Activated CD8-positive, alpha-beta T cell treated with anti-CD3 and anti-CD28 coated beads for 36 hours (primary cell): ENCODE measurements at places on chromosomes 12 and 14.

DNA sequence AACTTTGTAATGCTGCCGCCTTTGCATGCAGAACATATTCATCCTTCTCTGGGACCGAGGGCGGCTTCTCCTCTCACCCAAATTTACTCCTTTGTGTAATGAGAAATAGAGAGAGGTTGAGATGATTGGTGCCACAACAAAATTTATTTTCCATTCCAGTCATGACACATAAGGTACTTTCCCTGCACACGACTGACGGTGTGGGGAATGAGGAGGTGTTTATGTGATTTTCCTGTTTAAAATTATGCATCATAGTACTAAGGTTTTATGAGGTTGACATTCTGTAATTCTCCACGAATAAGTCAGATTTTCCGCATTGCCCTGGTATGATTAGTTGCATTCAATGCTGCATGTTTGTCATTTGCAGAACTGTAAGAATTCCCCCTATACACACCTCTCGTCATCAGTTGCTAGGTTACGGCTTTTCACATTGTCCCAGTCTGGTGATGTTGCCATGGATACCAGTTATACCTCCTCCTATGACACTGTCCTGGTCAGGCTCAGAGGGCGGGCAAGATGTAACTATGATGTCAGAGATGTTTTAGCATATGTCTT is 23.1 kb downstream of the BICDL1 start:
- DNase-seq: peak; percentile 92

DNA sequence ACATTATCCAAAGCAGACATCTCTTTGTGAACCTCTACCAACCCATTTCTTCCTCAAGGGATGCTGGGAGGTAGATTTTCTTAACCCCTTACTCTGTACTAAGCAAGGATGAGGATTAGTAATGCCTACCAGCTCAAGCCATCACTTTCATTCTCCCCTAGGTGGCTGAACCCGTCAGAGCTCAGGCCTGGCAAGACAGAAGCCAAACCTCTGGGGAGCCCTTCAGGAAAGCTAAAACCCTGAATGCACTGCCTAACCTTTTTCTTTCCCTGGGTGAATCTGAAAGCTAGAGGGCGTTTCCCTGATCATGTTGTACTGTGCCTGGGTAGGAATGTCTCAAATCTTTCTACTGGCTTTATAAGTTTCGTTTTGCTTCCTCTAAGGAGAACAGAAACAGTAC is 617.3 kb downstream of the RPL10L start:
- no peak for DNase-seq

DNA sequence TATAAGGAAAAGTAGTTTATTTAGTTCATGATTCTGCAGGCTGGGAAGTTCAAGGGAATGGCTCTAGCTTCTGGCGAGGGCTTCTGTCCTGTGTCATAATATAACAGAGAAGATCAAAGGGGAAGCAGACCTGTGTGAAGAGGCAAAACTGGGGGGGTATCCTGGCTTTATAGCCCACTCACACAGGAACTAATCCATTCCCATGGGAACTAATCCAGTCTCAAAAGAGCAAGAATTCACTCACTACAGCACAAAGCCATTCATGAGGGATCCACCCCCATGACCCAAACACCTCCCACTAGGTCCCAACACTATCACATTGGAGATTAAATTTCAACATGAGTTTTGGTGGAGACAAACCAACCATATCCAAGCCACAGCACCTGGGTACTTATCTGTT is 6.9 kb downstream of the ALDH6A1 start:
- DNase-seq: no peak

GRCh38 chr12:4700621-4701026 is 19.6 kb upstream of the GALNT8 start:
- no peak for DNase-seq

DNA sequence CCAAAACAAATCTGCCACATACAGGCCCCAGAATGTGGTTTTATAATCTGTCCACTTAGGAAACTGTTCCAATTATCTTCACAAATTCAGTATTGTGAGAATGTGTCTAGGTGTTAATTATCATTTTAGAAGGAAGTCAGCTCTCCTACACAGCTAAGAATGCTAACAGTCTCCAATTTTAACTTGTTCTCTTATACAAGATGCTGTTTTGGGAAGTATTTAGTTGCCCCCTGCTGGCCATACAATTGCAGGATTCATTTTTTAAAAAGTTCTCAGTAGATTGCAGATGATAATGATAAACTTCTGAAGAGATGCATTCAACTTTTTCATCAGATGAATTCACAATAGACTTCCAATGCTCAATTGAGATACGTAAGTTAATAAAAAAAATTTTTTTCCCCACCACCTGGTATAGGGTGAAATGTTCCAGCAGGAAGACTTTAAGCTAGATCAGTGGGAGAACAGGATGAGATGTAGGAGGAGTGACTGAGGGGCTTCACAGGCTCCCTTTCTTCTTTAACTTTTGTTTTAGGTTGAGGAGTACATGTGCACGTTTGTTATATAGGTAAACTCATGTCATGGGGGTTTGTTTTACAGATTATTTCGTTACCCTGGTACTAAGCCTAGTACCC is 27.3 kb upstream of the OSBPL8 start:
- peak; percentile 65 for DNase-seq

DNA sequence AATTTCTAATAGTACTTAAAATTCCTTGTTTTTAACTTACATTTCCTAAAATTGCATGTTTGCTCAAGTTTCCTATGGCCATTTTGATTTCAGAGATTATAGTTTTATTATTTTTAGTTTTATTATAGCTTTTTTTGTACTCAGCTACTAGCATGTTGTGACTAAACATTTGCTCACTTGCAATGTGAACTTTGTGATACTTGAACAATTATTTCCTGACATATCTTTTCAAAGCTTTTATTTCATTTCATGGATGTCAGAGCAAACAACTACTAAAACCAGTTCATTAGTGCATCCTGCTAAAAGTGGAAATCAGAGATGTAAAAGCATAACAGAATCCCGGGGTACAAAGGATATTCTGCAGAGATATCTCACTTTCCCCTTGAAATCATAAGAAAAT is 33.6 kb upstream of the PCNX4 start:
- no peak for DNase-seq

GRCh38 chr14:64060648-64061096 is 207.9 kb downstream of the SYNE2 start:
- peak; percentile 31 for DNase-seq

- DNase-seq: no peak
These were observed 3.2 kb downstream of the TMEM19 start for GRCh38 chr12:71688961-71689570.

DNA sequence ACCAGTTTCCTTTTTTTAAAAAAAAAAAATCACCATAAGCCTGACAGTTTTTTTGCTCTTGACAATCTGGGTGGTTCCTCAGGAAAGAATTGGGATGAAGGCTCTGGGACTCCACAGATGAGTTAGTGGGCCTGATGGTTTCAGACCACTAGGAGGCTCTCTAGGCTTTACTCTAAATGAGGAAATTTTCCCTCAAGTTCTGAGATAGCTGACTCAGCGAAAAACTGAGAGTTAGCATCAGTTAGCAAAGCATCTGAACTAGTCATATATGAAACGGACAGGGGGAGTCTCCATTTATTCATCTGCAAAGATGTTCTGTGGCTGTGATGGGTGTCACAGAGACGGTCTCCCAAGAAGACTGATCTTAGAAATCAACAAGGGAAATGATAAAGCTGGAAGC is 314.3 kb upstream of the OR4E1 start:
- peak; percentile 38 for DNase-seq

DNA sequence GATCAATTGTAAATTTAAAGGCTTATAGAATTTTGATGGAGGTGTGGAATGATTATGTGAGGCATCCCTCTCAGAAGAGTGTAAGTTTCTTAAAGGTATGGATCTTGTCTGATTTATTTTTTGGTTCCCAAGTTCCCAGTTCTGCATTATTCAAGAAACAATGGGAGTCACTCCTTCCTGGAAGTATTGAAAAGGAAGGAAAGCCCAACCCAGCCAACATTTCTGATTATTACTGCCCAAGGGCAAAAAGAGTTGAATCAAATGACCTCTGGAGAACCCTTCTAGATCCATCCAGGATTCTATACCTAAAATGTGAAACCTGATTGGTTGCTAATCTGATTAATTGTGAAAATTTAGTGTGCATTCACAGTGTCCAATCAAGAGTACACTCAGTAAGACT is 166.2 kb downstream of the ANO2 start:
- no peak for DNase-seq

- DNase-seq: no peak
These were observed 134.5 kb downstream of the NUAK1 start for GRCh38 chr12:106004289-106004688.

GRCh38 chr12:25866586-25867378 is 91.7 kb upstream of the RASSF8 start:
- no peak for DNase-seq

GRCh38 chr12:62588916-62589315 is 122.3 kb downstream of the MON2 start:
- no peak for DNase-seq

DNA sequence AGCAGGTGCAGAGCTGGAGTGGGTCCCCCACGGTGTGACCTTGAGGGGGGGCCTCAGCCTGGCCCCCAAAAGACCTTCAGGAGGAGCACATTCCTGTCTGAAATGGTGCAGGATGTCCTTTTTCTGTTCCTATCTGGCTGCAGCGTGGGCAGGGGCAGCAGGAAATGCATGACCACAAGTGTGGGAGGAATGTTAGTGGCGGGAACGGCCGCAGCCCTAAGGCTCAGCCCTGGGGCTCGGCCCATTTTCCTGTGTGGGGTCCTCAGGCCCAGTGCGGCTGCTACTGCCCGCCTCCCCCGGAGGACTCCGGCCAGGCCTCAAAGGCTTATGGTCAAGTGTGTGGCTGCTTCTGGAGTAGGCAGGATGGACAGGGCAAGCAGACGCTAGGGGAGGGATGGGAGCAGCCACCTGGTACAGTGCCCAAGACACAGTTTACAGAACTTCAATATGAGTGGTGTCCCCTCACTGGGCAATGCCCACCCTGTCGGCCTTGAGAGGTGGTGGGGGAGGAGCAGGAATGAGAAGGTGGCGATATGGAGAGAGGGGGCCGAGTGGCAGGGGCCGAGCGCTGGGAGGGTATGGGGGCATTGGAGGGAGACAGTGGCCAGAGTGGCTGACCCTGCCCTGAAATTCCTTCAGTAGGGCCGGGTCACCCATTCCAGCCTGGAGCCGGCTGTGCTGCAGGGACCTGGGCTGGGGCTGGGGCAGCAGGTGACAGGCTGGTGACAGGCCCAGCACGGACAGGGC is 137.4 kb downstream of the CALM1 start:
- DNase-seq: no peak

DNA sequence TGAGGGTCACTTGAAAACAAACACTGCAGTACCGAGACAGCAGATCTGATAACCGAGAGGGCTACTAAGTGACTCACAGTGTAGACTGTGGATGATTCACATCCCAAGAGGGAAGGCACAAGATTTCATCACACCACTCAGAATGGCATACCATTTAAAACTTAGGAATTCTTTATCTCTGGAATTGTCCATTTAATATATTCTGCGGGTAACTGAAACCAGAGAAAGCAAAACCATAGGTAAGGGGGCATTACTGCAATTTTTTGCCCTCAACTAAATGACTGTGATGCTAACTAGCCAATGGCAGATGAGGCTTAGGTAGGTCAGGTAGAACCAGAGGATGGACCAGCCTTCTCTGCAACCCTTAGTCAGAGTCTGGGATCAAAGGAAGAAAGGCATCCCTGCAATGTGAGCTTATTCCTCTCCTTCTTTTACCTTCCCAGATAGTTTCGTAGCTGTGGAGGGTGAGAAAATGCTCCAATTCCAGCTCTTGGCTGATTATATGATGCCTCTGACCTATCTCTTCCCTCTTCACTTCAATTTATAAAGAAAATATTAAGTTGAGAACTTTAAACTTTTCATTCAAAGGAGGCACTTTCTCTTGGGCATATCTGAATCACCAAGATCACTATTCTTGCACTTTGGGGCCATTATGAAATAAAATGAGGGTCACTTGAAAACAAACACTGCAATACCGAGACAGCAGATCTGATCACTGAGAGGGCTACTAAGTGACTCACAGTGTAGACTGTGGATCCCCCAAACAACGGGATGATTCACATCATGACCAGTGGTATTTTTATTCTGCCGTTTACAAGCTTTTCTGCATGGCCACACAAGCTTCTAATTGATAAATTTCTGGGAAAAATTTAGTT is 6.8 kb downstream of the ART4 start:
- DNase-seq: no peak

DNA sequence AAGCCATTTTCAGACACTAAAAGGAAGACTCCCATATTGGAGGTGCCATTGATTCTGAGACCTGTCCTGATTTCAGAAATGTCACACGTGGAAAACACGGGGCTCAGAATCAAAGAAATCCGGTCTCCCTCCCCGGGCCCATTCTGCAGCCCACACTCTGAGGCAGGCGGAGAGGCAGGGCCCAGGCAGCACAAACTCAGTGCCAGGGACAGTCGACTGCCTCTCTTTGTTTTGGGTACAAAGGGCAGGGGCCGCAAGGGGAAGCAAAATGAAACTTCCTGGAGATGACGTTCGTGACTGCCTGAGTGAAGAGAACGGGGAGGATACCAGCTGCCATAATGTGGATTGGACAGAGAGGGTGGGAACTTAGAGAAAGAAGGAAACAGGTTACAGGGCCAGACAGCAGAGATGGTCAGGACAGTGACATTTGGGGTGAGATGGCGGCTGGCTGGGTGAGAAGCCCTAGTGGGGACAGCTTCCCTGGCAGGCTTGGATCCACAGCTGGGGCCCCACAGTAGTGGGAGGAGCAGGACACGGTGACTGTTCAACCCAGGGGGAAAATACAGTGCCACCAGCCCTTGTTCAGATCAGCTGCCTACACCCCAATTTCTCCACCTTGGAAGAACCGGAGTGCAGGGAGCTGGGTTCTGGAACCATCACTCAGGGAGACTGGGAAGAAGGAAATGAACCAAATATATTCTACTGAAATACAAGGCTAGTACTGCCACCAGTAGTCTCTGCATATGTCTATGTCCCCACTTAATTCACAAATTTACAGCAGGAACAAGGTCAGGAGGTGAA is 8.1 kb downstream of the GAPDH start:
- DNase-seq: no peak

DNA sequence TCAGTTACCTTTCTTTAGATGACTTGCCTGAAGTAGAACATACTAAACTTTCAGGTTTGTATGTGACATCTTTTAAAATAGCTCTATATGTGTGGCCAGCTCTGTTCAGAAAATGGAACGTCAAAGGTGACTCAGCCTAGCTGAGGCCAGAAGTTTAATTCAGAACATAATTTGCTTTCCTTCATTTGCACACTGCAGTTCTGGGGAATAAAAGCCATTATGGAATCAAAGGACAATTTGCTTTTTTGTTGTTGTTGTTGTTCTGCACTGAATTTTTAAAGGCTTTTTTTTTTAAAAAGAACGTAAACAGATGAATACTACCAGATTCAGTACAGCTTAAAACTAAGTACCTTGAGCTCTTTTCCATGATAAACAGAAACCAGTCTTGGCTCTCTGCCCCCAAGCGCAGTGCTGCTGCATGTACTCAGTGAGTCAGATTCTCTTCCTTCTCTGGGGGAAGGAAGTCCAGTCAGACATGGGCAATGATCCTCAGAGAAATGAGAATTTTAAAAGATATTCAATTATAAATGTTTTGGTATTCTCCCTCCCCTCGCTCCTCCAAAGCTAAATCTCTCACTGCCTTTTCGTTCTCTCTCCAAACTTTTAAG is 644.2 kb downstream of the NOVA1 start:
- no peak for DNase-seq

GRCh38 chr12:1185460-1186182 is 194.6 kb downstream of the ERC1 start:
- no peak for DNase-seq
